GM04503 (cell line): ENCODE measurements at places on chromosomes 12 and 14.

DNA sequence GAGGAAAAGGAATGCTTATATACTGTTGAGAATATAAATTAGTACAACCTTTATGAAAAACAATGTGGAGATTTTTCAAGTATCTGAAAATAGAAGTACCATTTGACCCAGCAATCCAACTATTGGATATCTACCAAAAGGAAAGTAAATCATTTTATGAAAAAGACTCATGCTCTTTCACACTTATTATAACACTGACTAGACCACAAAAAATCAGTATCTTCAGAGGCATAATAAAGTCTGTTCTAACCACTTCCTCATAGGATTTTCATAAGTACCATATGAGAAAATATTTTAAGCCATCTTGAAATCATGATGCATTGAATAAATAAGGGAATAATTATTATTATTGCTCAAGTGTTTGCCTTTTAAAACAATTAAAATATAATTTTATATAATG lies 90.8 kb downstream of the SLCO1B1 start:
- no peak for DNase-seq

DNA sequence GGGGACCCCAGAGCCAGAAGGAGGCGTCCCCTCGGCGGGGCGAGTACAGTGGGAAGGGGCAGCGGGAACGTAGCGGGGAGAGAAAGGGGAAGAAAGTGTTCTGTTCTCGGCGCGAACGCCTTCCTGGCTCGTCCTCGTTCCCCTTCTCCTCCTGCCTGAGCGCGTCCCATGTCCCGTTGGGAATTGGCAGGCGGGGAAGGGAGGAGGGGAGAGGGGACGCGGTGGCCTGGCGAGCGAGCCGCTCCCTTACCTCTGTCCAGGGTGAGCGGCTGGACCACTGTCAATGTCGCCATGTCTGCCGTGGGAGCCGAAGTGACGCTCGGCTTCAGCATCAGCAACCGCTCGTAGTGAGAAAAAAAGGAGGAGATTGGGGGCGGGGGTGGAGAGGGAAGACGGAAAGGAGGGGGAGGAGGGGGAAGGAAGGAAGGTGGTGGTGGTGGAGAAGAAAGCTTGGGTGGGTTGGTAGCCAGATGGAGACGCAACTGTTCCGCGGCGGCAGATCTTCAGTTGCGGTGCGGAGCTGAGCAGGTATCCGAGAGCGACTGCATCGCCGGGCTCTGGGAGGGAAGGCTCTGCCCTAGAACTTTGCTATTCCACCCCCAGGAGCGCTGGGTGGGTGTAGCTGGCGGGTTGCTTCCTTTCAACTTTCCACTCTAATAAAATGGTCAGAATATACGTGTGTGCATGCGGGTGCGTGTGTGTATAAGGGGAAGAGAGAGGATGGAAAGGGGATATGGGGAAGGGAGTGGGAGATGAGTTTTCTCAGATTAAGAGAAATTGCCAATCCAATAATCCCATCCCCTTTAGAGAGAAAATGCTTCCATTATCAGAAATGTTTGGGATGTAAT lies at the start of gene LIN7A:
Gene LIN7A, minus strand, starts transcription at position 544 of the 848 bp plus-strand sequence. Its CDS starts 212 bp downstream, at position 332.
- peak; percentile 20 for DNase-seq

DNA sequence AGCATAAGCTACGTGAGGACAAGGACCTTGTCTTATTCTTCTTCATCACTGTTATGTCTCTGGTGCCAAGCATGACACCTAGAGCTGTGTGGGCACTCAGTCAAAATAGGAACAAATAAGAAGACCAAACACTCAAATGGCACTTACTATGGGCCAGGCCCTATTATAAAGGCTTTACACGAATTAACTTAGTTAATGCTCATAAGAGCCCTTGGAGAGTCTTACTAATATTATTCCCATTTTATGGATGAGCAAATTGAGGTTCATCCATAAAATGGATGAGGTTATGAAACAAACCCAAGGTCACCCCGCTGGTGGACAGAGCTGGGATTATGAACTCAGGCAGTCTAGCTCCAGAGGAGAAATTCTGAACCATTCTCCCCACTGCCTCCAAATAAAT lies 47.7 kb downstream of the ISCA2 start:
- DNase-seq: no peak

GRCh38 chr12:65466911-65467310 lies 188.4 kb downstream of the MSRB3 start:
- DNase-seq: no peak

- no peak for DNase-seq
Measured at GRCh38 chr14:28608851-28609828, 157.4 kb upstream of the FOXG1 start.

DNA sequence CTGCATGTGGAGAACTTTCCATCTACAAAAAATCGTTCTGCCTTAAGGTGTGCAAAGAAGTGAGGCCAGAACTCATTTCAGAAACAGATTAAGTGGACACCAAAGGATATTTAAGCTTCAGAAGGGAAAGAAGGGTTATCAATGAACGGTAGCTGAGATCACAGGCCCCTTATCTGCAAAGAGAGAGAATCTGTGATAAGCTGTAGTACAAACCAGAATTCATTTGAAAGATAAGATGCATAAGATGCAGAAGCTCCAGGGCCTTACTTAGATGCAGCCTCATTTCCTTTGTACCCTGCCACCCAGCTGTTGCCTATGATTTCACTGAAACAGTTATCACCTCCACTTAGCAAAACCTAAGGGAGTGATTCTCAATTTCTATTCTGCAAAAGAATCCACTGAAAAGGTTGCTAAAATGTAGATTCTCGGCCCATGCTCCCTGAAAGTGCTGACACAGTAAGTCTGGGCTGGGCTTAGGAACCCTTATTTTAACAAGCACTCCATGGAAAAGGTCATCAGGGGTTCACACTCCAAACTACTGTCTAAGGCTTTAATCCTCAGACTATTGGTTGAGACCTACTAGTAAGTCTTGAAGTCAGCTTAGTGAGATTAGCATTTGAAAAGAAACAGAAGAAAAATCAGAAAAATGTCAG lies 64.8 kb downstream of the HELB start:
- no peak for DNase-seq

- no peak for DNase-seq
Measured at GRCh38 chr12:56299308-56299852, 750 bp downstream of the CS start.

DNA sequence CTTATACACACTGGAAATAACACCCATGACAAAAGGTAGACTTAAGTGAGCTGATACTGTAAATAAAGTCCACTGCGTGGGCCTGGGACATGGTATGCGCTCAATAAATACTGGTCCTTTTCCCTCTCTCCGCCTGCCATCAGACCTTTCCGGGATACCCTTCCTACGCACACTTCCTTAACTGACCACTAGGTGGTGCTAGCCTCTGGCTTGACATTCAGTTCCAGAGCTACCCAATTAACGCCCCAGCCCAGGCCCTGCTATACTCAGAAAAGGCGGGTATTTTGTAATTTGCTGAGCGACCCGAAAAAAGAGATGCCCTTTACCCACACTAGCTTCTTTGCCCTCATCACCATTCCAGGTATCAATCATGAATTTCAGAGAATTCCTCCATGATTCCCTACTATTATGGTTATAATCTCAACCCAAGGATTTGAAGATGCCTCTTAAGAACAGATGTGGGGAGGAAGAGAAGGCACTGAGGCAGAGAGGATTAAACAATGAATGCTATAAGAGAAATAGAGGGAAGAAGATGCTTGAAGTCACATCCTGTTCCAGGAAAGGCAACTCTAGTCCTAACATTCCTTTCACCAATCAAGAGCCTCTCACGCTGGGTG lies 3.9 kb upstream of the LRP1 start:
- DNase-seq: no peak

DNA sequence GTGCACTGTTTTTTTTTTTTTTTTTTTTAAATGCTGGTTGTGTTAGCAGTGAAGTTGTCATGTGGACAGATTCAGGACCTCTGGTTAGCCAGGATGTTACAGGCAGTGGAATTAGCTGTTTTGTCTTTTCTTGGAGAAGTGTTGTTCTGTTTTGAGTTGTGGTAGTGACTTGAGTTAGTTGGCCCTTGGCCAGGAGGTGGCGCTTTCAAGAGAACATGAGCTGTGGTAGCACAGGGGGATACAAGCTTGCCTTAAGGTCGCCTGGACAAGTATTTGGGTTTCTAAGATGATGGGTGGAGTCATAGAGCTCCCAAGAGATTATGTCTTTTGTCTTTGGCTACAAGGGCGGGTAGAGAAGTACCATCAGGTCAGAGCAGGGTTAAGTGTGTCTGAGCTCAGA lies 33.3 kb upstream of the CCDC198 start:
- DNase-seq: no peak

GRCh38 chr12:132554845-132555630 lies 55.3 kb downstream of the LRCOL1 start:
- no peak for DNase-seq

DNA sequence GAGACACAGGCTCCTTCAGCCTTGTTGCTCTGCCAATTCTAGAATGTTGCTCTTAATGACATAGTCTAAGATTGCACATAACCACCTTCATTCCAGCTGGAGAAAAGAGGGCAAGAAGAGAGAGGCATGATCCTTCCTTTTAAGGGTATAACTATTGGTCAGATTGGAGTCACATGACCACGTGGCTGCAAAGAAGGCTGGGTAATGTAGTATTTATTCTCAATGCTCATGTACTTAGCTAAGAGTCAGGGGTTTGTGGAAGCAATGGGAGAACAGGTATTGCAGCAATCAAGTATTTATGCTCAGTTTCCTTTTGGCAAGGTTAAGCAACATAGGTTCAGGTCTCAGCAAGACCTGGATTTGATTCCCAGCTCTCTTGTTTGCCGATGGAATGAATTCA lies 298.8 kb upstream of the TBX3 start:
- DNase-seq: no peak

- DNase-seq: peak; percentile 28
Measured at GRCh38 chr12:40010899-40011774, 94.7 kb downstream of the SLC2A13 start.

GRCh38 chr12:52618216-52618615 lies at the start of gene KRT73:
KRT73 (minus strand) TSS chr12:52618559; CDS start chr12:52618524, 35 bp downstream.
- no peak for DNase-seq

- no peak for DNase-seq
Measured at GRCh38 chr12:830111-830867, 77.9 kb downstream of the WNK1 start.

- no peak for DNase-seq
Measured at GRCh38 chr14:37048666-37049071, 123.7 kb downstream of the SLC25A21 start.

- no peak for DNase-seq
Measured at GRCh38 chr12:94844452-94844851, 159.0 kb downstream of the NDUFA12 start.

- no peak for DNase-seq
Measured at GRCh38 chr14:45793081-45793480, 540.1 kb upstream of the MIS18BP1 start.

DNA sequence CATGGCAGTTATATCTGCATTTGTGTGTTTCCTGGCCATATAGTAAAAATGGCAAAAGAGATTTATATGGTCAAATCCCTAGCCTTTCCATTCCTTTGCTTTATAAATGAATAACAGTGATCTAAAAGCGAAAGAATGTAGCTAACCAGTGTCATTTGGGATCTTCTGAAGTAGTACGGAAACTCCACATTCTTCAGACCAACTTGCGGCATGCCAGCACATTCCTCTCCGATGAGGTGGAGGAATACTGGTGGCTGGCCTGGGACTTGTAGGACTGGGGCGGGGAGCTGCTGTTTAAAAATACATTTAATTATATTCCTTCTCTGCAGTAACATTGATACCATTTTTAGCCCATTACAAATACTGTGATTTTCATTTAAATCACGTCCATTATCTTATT lies 85.3 kb downstream of the SAMD4A start:
- peak; percentile 99 for DNase-seq

DNA sequence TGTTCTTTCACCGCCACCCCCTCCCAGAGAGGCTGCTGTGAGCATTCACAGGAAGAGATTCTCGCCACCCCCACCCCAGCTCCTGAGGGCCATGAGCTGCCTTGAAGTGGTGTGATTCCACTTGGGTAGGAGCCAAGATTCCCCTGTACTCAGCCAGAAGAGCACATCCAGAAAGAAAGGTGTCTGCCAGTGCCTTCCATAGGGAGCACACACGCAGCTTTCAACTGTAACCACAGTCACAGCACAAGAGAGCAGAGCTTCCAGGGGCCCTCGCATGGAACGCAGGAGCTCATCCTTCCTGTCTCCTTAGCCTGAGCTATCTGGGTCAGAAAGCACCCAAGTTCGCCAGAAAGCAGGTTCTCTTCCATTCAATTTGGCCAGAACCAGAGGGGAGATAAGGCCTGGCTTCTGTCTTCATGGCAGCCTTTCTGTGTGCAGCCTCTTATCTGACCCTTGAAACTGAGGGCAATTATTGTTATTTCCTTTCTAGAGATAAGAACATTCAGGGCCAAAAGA lies 66.6 kb upstream of the SCN8A start:
- no peak for DNase-seq

DNA sequence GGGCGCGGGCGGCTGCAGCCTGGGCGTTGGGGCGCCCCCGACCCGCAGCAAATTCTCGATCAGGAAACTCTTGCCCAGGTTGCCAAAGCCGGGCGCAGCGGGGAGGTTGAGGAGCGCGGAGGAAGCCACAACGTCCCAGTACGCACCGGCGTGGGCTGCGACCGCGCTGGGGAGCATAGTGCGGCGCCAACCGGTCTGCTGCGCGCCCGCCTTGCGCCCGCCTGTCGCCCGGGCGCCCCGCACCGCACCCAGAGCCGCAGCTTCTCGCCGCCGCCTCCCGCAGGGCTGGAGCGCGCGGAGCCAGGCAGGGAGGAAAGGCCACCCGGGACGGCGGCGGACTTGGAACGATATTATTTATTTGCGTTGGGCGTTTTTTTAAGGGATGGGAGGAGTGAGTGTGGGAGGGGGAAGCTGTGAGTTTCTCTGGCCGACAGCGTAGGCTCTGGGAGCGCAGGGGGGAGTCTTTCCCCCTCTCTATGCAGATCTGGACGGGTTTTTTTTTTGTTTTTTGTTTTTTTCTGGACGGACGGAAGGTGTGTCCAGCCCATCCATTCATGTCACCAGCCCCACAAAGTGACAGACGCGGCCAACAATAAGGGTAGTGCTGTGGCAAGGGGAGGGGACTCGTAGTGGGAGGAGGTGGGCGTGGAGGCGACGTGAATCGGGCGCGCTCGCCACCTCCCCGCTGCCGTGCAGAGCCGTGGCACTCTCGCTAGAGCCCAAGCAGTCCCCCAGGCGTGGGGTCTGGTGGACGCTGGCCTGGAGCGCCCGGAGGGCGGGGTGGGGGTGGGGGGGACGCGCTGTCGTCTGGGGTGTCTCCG lies at the start of gene DBX2:
Gene DBX2, minus strand, starts transcription at position 349 of the 821 bp plus-strand sequence. Its CDS starts 172 bp downstream, at position 177.
- no peak for DNase-seq

DNA sequence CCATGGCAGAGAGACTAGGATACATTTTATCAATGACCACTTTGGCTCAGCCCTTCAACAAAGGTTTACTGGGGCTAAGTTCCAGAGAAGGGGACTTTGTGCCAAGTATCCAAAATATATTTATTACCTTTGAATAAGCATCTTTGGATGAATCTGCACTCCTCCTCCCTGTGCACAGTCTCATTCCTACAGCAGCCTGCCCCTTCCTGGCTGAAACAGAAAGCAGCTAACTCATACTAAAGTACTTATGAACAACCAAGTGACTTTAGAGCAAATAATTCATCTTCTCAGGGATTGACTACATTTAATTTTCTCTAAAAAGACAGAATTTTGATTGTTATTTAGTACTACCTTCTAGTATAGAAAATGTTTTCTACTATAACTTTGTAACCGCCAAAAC lies 47.8 kb upstream of the ETV6 start:
- DNase-seq: no peak
